CD4-positive, alpha-beta T cell treated with Interleukin-4 for 4 hours (primary cell): ENCODE measurements at places on chromosomes 12 and 14.

DNA sequence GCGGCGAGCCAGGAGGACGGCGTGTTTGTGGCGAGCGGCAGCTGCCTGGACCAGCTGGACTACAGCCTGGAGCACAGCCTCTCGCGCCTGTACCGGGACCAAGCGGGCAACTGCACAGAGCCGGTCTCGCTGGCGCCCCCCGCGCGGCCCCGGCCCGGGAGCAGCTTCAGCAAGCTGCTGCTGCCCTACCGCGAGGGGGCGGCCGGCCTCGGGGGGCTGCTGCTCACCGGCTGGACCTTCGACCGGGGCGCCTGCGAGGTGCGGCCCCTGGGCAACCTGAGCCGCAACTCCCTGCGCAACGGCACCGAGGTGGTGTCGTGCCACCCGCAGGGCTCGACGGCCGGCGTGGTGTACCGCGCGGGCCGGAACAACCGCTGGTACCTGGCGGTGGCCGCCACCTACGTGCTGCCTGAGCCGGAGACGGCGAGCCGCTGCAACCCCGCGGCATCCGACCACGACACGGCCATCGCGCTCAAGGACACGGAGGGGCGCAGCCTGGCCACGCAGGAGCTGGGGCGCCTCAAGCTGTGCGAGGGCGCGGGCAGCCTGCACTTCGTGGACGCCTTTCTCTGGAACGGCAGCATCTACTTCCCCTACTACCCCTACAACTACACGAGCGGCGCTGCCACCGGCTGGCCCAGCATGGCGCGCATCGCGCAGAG lies 873 bp downstream of the PLXNC1 start:
- DNase-seq: peak; percentile 20

GRCh38 chr14:71942904-71943694 lies 10.9 kb downstream of the RGS6 start:
- no peak for DNase-seq

DNA sequence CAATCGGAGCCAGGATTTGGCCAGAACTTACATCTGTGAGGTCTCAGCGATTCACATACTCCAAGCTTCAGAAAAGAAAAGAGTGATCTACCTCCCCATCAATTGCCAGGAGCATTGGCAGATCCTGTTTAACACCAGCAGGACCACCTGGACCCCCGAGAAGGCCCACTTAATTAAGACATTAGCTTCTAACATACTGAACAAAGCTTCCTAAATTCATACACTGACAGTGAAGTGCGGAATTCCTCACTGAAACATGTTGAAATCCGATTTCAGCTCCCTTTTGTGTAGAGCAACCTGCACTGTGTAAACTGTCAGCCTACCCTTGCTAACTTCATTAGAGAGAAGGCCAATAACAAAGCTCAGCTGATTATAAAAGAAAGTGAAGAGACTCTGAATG lies 274.0 kb downstream of the NOVA1 start:
- DNase-seq: no peak

DNA sequence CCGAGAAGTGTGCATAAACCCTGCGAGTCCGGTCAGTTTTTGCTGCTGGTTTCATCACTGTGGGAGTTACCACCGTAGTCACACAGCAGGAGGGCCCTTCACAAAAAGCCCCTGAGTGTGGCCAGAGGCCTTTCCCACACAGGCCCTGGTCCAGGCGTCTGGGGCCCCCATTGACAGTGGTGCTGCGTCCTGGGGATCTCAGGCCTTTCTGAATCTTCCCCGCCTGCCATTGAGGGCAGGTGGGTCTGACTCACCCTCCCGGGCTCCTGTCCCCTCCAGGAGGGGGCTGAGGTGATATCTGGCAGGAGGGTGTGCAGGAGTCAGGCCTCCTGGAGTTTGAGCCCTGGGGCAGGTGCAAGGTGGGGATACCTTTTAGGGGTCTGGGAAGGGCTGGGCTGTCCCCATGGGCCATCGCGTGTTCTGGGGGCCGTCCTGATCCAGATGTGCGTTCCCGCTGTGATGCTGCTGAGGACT lies 358.5 kb downstream of the TMEM121 start:
- DNase-seq: no peak

DNA sequence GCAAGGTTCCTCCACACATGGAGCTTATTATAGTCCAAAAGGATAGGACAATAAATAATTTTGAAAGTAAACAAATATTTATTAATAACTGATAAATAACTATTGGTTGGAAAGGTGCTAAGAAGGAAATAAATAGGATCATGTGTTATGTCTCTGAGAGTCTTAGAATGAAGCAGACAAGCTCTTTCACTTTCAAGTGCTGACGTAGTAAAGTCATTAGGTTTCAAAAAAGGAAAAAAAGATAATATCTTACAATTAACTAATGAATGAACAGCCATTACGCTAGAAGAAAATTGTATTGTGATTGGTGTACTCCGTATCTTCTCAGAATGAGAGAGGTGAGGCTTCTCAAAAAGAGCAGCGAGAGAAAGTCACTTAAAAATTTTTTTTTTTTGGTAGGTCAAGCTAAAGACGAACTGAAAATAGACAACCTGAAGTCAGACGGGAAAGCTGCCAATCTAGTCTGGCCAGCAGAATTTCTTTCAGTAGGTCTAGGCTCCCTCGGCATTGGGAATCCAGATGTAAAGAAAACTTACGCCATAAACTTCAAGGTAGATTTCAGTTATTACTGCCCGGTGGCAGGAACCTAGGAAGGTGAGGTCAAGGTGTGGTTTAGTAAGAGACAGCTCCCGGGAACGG lies 583 bp upstream of the LEMD3 start:
- peak; percentile 33 for DNase-seq

GRCh38 chr12:46777587-46777986 lies 48.2 kb downstream of the SLC38A4 start:
- no peak for DNase-seq

- no peak for DNase-seq
Observed at GRCh38 chr12:20716037-20716436, 20.9 kb downstream of the SLCO1C1 start.
